Activated T-helper 1 cell treated with anti-CD3 and anti-CD28 coated beads, Interleukin-2, amount 50 U/mL, for 16 hours (primary cell): ENCODE measurements at places on chromosomes 12 and 14.

DNA sequence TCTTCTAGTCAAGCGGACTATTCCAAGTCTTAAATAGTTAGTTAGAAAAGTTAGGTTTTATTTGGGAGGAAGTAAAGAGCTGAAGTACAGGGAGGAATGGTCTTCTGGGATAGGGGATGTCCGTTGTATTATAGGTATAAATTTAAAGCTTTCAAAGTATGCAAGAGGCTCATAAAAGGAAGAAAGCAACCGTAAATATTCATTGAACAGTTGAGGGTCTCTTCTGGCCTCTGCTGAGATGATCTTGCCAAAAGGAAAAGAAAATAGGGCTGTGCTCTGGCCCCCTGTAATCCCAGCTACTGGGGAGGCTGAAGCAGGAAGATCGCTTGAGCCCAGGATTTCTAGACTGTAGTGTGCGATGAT is 377 bp upstream of the TIMELESS start:
- no peak for DNase-seq

DNA sequence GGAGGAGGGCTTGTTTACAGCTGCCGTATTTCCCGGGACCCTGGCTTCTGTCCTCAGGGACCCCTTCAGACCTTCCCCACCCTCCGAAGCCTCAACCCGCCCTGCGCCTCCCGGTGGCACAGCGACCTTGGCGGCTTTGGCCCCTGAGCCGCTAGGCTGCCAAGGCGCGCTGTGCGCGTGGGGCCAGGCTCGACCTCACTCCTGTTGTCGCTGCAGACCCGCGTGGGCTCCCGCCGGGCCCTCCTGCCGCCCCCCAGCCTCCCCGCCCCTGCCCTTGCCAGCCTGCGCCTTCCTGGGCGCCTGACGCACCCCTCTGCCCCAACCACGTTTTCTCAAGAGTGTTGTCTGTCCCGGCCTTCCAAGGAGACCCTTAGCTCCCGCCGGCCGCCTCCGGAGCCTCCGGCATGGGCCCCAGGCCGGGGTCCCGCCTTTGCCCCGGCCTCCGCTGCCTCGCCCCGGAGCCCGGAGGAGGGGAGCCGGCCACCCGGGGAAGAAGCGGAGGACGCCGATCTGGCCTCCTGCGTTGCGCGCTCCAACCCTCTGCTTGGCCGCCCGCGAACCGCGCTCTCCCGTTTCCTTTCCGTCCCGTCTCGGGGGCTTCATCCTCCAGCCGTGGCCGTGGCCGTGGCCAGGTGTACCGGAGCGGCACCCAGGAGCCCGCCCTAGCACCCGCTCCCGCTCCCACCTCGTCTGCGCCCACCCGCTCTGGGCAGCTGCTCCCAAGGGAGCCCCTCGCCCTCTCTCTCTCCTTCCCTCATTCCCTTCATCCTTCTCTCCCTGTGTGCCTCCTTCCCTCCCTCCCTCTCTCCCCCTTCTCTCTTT is 19.9 kb downstream of the PPP2R5C start:
- no peak for DNase-seq

DNA sequence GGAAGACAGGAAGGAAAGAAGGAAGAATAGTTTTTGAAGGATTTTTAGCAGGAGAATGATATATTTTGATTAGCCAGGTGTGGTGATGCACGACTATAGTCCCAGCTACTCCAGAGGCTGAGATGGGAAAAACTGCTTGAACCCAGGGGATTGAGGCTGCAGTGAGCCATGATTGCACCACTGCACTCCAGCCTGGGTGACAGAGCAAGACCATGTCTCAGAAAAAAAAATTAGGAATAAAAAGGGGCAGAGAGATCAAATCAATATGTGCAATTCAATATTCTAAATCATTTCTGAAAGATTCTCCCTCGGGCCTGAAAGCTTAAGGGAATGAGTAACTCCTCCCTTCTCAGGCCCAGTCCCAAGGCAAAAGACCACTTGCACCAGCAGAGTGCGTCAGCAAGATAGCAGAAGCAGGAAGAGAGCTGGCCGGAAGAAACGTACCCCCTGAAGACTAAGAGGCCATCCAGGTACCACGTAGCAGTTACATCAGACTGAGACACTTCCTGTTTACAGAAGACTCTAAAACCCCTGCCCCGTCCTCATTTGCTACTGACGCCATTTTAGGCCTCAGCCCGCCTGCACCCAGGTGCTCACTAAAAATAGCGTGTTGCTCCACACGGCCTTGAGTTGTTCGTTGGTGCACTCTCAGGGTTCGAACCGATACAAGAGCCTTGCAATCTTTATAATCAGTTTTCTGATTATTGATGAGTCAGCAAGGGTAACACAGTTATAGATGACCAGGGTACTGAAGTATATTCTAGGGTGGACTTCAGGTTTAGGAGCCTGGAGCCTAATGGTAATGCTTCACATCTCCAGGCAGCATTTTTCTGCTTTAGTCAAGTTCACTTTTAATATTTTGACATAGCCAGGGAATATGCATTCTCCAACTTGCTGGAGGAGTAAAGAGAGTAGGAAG is 57.7 kb upstream of the CSRP2 start:
- no peak for DNase-seq

DNA sequence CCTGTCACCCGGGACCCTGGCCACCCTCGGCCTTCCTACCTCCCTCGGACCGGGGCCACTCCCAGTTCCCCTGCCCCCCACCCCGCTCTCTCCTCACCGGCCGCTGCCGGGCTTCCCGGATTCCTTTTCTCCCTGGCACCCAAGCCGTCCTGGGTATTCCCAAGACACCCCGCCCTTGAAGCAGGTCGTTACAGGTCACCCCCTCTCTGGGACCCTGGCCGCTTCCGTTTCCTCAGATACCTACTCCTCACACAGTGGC is 493 bp downstream of the NUMB start:
- no peak for DNase-seq

DNA sequence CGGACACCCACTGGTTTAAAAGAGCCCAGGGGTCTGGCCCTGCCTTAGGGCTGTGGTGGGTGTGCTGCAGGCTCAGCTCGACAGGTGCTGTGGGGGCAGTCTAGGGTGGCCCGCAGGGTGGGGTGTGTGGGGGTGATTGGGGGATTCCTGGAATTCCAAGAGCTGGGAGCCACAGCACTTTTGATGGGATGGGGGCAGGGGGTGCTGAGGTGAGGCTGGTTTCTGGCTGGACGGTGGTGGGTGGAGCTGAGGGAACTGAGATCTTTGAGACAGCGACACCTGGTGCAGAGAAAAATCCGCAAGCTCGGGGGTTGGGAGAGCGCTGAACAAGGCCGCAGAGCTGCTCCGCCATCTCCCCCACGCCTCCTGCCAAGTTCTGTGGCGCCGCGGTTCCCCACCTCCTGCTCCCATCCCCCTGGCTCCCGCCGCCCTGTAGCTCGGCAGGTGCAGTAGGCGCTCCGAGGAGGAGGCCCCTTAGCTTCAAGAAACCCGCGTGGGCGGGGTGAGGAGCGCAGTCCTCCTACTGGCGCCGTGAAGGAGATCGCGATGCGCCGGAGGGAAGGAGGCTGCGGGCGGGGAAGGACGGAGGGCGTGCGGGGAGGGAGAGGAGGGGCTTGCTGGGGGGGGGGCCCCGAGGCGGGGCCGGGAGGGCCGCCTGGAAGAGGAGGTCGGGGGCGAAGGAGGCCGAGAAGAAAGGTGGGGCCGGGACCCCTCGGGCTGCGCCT is 1.3 kb upstream of the TEDC1 start:
- DNase-seq: peak; percentile 69

DNA sequence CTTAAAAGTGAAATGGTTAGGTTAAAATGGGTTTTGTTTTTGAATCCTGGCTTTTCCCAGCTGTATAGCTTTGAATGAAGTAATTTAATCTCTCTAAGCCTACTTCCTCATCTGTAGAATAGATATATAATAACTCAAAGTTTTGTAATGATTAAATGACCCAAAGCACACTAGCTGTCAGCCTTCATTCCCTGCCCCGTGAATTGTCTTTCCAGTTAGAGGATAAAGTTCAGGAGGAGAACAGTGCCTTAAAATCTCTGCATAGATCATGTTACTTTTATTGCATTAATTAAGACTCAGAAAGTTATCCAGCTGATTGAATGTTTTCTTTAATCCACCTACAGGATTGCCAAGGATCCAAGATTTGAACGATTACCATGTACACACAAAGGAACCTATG is 19.4 kb downstream of the FCF1 start:
- no peak for DNase-seq

GRCh38 chr14:105646175-105646574 is 119.8 kb downstream of the TMEM121 start:
- DNase-seq: no peak

DNA sequence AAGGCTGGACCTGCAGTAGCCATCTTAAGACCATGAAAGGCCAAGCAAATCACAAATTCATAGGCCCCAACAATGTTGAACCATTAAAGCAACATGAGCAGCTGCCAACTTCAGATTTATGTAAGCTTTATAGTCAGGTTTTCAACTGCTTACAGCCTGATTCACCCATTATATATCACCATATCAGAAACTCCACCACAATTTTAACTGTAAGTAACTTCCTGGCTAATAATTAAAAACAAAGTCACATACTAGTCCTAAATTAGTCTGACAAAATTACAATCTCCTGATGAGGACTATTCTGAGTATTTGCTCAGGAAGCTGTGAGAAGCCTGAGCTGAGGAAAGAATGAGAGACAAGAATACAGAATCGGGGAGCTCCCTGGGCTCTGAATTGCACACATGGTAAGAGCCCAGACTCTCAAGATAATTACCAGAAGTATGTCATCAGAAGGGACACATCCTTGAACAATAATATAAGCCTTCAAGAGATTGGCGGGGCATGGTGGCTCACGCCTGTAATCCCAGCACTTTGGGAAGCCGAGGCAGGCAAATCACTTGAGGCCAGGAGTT is 55.1 kb downstream of the NUMB start:
- no peak for DNase-seq

- DNase-seq: no peak
Measured at GRCh38 chr12:53069621-53070410, 9.4 kb downstream of the SPRYD3 start.

- no peak for DNase-seq
Measured at GRCh38 chr12:117159674-117160073, 30.6 kb downstream of the FBXO21 start.

DNA sequence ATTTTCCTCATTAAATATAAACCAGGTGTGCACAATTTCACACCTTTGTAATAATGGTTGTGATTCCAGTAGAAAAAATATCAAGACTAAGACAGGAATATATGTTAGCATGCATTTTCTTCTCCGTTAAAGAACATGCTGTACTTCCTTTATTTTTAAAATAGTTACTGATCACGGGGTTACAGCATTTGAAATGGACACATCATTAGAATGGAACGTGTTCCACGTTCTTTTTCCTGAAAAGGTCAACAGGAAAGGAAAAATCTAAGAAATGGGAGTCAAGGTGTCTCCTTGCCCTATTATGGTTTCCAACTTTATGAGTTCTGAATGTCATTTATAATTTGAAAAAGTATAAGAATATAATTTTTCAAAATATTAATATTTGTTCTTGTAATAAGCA is 1325.7 kb downstream of the SLC16A7 start:
- DNase-seq: no peak

DNA sequence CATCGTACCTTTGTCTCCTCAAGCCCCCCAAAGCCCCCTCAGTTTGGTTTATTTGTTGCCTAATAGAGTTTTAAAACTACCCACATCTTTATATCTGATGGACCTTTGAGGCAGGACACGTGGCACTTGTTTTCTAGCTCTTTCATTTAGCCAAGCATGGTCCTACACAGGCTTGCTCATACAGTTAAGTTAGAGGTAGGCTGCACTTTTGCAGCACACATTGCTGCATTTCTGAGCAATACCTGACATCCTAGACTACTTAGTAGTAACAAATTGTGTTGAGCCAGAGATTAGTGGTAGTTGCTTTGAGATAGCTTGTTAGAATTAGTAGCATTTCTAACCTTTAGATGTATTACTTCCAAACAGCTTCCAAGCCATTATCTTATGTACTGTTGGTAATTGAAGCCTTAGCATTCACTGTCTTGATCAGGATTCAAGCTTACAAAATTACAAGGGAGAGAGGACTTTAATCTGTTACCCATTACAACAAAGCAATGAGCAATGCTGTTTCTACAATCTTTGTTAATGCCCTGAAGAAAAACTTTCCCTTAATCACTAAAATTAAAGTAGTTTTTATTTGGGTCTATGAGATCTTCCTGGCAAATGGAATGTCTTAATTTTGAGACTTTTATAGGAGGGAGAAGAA is 96.6 kb downstream of the WNK1 start:
- DNase-seq: no peak

DNA sequence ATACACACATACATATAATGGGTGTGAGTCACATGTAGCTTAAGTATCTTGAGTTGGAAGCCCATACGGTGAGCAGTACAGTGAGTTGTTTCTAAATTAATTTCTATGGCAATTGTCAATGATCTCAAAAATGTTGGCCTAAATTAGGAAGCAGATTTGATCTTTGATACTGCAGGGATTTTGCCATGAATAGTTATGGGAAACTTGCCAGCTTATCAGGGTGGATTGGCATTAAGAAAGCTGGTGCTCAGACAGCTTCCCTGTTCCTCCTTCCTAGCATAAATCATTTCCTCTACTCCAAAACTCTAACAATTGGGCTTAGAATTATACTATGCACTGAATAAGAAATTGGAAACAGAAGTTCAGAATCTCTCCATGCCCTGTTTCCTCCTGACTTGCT is 150.9 kb upstream of the FRMD6 start:
- DNase-seq: no peak

DNA sequence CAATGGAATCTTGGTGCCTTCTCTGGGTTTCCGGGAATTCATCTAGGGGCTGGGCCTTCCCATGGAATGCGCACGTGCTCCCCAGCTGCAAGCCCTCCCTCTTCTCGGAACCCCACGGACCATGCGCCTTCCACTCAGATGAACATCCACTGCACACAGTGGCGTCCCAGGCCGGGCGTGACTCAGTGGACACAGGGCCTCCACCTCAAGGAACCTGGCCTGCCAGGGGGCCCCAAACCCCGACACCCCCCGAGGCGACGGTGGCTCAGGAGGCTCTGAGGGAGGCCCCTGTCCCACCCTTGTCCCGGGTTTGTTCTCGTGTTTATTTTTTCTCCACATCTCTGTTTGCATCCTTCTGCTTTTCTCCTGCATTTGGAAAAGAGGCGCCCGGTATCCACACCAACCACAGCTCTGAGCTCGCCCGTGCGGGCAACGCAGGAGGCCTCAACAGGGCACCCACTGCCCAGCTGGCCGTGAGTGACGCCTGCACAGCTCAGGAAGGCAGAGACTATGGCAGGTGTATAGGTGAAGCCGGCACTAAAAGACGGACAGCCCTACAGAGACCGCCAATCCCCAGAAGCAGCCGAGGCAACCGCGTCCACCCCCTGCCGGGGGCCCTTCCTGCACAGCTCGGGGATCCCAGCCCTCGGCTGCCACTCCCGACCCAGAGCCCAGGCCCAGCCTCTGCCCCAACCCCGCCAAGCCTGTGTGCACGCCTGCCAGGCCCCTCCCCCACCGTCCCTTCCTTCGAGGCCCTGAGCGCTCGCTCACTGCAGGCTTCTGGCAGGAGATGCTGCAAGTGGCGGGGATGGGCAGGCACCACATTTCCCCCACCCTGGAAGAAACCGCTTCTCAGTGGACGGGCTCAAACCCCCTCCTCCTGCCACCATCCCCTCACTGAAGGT is 23.8 kb upstream of the GALNT9 start:
- DNase-seq: no peak
